ENCODE measurements at places on chromosomes 6 and 20.

DNA sequence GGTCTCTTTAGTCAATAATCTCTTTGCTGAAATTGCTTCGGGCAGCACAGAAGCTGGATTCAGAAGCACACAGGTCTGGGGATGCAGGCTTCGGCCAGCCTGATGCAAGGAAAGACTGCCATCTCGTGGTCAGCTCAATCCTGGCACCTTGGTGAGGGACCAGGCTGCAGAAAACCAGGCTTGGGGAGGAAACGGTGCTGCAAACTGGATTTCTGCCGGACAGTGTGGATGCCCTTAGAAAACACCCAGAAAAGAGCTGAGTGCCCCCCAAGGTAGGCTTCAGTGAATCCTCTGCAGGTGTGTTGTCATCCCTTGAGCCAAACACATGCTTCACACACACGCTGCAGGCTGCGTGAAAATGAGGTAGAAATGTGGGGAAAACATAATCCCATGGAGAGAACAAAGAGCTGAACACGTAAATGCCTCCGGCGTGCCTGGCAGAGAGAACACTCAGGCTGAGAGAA lies 89.8 kb upstream of the PAX1 start:
- peak; percentile 77 for DNase-seq

- DNase-seq: no peak
These were observed 14.6 kb downstream of the KHDC1 start for GRCh38 chr6:73248192-73248903.

DNA sequence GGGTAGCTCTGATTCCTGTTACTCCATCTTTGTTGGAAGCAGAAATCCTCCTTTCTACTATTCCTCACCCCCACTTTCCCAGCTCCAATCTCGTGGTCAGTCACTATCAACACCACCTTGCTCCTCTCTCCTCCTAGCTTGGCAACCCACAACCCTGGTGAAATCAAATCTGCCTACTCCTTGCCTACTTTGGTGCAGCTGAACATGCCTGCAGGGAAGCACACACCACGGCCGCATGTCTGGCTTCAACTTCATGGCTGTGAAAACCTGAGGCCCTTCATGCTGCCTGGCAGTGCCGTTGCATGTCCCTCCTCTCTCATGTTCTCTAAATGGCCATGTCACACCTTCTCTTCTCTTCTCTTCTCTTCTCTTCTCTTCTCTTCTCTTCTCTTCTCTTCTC lies 112.4 kb upstream of the FOXA2 start:
- no peak for DNase-seq

DNA sequence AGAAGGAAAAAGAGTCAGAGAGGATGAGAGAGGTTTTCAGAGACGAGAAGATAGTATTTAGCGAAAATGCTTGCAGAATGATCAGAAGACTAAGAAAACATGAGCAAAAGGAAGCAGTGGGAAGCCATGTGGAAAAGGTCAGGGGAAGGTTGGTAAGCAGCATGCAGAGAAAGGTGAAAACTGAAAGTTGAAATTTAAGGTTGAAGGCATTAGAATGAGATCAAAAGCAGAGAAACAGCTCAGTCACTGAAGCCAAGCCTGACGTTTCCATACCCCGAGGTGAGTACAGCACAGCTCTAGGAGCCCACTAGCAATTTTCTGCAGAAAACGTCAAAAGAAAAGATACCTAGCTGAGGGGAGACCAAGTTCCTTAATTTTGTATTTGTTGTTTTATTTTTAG lies 19.1 kb upstream of the TFB1M start:
- no peak for DNase-seq

- no peak for DNase-seq
These were observed 43.5 kb downstream of the GOPC start for GRCh38 chr6:117558818-117559217.

DNA sequence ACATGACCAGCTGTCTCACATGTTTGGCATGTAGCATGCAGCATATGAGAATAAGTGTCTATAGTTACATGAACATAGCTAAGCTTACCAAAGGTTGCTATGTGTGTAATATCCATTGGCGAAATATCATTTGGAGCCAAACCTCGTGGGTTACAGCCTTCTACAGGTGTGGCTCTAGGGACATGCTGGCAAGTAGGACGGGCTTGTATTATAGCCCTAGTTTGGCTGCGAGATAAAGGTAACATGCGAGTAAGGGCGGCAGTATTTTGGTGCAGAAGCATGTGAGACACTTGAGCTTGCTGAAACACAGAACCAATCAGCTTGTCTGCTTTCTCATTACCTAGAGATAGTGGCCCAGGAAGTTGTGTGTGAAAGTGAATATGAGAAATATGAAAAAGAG lies 6.5 kb upstream of the ABHD12 start:
- no peak for DNase-seq

GRCh38 chr20:63731410-63731809 lies 5.1 kb upstream of the LIME1 start:
- DNase-seq: no peak

All from tongue (tissue), 3 donors.